Amniotic epithelial cell (primary cell): ENCODE measurements at places on chromosomes 4 and X.

DNA sequence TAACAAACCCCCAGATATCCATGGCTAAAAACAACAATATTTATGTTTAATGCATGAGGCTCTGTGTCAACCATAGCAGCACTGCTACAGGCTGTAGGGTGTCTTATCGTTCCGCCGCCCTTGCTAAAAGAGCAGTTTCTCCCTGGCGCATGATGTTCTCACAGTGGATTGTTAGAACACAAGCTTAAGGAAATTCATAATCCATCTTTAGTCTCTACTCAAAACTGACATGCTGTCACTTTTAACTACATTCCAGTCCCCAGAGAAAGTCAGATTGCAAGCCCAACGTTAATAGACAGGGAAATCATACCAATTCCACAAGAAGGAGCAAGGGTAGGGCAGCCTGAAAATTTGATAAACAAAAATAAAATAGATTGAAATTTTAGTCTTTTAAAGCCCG, 1960.8 kb downstream of the PCDH7 start:
- no peak for DNase-seq

- DNase-seq, result peak; percentile 31
Observed at GRCh38 chr4:167897116-167897515, 195.2 kb upstream of the ANXA10 start.

GRCh38 chr4:86033171-86033570, 326.7 kb downstream of the MAPK10 start:
- DNase-seq, result peak; percentile 84

- no peak for DNase-seq
Observed at GRCh38 chr4:128825226-128825625, 15.7 kb downstream of the JADE1 start.

DNA sequence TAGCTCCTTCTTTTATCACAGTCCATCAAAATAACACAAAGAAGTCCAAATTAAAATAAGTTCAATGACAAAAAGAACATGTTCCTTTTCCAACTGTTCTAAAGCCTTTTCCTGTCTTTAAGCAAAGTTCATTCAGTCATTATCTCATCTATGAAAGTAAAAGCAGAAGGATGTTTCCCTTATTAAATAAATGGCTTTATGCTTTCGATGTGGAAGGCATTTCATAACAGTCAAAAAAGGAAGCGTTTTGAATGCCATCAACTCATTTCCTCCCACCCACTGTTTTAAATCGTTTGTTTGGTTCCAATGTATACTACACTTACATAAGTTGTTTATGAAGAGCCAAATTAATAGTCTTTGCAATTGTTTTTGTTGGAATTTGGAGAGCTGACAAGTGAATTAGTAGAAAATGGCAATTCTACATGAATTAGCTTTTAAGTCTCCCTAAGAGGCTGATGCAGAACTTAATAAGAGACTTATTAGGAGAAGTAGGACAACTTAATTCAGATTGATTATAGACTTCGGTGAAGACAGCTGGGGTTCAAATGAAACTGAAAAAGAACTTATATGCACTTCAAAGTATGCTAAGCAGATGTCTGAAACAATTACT, 392.6 kb upstream of the FTHL17 start:
- DNase-seq, result no peak

DNA sequence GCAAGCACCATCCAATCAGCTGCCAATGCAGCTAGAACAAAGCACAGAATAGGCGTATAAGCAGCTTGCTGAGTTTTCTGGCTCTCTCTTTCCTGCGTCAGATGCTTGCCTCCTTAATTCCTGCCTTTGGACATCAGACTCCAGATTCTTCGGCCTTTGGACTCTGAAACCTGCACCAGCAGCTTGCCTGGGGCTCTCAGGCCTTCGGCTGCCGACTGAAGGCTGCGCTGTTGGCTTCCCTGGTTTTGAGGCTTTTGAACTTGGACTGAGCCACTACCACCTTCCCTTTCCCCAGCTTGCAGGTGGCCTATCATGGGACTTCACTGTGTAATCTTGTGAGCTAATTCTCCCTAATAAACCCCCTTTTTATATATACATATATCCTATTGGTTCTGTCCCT, 6.1 kb downstream of the TMEM192 start:
- DNase-seq, result no peak

GRCh38 chr4:165013691-165014090, 18.1 kb upstream of the TRIM60 start:
- no peak for DNase-seq

- no peak for DNase-seq
Observed at GRCh38 chrX:154022108-154022507, 2.4 kb upstream of the IRAK1 start.

- DNase-seq, result no peak
Observed at GRCh38 chr4:37531151-37531550, 155.0 kb downstream of the RELL1 start.

- DNase-seq, result no peak
Observed at GRCh38 chr4:165514739-165515138, 135.9 kb downstream of the CPE start.

GRCh38 chrX:143726296-143726695, 5.7 kb upstream of the SPANXN2 start:
- no peak for DNase-seq

DNA sequence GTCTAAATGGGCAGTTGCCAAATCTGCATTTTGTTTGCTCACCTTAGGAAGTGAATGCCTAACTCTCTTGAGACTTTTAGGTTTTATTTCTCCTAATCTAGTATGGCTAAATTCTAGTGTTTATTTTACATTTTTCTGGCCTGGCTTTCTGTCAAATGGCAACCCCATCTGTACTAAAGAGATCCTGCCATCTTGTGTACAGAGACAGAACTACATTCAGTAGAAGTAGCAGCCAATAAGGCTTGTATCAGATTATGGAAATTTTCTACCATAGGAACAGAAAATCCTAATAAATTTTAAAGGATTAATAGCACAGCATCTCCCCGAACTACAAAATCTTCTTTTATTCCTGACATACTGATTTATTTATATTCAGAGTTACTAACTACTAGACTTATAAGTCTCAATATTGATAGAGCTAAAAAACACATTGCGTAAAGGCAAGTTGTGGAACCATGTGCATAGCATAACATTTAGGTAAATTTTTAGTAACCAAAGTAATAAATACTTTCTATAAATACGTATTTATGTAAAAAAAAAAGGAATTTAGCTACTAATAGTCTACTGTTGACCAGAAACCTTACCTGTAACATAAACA, 45.5 kb downstream of the TMEM144 start:
- DNase-seq, result peak; percentile 53

DNA sequence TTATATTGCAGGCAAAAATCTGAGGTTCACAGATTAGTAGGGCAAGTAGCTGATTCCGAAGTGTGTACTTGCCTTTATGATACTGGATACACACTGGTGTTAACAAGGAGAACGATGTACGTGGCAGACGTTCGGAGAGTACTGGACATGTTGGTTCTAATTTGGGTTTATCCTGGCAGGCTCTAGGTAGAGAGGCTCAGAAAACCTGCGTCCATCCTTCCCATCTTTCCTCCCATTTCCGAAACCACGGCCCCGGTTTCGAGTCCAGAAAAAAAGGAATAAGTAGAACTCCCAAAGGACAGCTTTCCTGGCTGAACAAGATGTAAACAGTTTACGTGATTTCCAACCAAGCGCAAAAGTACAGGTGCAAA, 351 bp upstream of the SLC30A9 start:
- DNase-seq, result no peak

- DNase-seq, result peak; percentile 34
Observed at GRCh38 chrX:68186552-68187262, 246.6 kb downstream of the OPHN1 start.

GRCh38 chr4:139403462-139403861, 50.5 kb upstream of the RAB33B start:
- DNase-seq, result no peak

DNA sequence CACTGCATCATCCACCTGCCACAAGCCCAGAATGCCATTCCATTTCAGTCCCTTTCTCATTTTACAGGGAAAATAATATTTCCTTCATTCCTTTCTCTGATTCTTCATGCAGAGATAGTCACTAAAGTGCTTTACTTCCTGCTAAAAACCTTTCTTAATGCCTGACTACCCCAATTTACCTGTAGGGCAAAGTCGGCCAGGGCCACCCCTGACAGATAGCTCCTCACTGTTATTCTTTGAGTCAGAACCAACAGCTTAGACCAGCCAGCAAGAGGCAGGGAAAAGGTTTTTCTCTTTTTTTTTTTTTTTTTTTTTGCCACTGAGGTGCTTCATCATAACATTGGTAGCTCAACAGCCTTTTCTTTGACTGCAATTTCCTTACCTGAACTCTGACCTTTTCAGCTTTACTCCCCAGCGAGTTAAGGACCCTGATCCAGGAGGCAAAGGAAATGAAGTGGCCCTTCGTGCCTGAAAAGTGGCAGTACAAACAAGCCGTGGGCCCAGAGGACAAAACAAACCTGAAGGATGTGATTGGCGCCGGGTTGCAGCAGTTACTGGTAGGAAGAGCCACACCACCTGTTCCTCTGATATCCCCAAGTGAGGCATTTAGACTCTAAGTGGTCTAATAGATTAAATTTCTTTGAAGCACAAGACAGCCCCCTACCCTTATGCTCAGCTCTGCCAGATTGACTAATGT, 85.0 kb downstream of the ALPK1 start:
- DNase-seq, result no peak

GRCh38 chr4:11722223-11722622, 293.5 kb upstream of the HS3ST1 start:
- DNase-seq, result no peak

DNA sequence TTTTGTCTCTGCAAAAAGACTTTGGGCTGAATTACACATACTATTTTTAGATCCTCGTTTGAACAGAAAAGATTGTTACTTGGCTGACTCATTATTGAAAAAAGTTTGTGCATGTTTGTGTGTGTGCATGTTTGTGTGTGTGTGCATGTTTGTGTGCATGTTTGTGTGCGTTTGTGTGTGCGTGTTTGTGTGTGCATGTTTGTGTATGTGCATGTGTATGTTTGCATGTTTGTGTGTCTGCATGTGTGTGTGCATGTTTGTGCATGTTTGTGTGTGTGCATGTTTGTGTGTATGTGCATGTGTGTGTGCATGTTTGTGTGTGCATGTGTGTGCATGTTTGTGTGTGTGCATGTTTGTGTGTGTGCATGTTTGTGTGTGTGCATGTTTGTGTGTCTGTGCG, 201.1 kb upstream of the FAT1 start:
- DNase-seq, result no peak

DNA sequence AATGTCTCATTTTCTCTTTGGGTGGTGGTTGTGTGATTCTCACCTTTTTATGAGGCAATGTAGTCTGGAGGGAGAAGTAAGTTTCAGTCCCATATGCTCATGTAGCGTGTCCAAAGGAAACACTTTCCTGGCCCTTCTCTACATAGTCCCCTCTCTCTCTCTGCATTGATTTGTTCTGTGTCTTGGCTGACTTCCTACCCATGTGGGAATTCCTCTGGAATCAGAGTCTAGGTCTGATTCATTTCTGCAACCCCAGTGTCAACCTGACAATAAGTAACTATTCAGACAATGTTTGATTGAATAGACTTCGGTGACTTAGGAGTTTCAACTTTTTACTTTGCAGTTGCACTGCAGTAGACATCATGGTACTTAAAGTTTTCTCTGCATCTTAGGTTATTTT, 2.7 kb upstream of the ALAS2 start:
- no peak for DNase-seq

DNA sequence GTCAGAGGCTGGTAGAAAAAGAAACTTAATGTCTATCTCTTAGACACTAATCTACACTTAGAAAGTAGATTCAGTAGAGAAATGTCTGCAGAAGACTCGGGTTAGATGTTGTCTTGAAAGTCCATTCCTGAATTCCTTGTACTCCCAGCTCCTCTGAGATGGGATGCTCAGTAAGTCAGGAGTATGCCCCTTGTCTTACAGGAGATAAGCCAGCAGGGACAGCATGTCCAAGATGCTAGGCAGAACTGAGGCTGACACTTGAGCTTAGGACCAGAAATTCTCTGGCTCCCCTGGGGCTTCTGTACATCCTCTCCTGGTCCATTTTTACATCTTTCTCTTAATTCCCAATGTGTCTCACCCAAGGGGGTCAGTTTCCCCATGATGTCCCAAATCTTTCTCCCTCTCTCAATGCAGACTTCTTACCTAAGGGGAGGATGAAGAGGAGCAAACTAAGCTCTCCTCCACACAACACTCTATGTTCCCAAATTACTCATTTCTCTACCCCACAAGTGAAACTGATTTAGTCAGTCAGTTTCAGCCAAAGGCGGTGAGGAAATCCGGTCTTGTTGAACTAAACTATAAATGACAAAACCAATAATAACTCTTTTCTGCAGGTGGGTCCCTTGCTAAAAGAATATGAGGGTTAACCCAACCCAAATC, 558.2 kb upstream of the DIPK2B start:
- DNase-seq, result peak; percentile 49

DNA sequence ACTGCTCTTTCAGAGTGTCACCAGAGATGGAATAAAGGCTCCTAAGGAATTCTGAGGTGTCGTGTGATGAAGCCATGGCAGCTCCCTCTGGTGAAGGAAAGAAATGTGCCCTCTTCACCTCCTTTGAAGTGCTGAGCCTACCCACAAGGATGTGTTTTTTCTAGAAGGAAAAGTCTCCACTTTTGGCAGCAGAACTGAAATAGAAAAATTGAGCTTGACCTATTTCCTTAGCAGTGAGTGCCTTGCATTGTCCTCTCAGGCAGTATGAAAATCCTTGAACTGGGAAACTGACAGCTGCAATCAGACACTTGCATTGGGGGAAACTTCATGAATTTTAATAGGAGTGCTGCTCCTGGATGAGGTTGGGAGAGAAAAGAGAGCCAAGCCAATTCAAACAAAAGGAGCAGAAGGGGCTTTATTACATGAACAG, 95.2 kb downstream of the DCLK2 start:
- no peak for DNase-seq

- no peak for DNase-seq
Observed at GRCh38 chr4:1721666-1722550, 587 bp downstream of the TACC3 start.

DNA sequence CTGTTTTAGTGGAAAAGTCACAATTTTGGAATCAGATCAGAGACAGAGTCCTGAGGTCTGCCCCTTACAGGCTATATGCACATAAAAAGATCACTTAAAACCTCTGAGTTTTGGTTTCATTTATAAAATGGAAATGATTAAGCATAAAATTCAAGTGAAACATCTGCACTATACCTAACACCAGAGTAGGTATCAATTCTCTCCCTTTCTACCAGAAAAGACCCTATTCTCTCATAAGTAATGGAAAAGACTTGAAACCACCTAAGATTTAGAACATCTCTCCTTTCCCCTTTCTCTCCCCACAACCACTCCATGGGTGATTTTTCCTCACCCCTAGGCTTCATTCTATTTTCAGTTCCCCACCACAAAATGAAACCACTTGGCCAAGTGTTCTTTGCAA, 907 bp downstream of the LHFPL1 start:
- DNase-seq, result no peak

- peak; percentile 56 for DNase-seq
Observed at GRCh38 chr4:102007959-102008425, 217.5 kb downstream of the BANK1 start.

GRCh38 chr4:139509727-139510410, 46.1 kb downstream of the SETD7 start:
- DNase-seq, result peak; percentile 26

DNA sequence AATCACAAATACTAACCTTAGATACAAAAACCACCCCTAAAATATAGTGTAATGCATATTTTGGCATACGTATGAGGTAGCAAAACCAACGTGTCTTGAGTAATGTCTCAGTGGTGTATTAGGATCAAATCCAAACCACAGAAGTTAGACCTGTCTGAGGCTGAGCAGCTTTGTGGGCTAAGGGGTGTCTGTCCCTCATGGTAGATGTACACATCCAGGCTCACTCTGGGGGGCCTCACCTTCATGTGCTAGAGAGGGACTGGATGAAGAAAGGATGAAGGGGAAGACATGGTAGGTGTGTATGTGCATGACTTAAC, 188.0 kb upstream of the TBC1D9 start:
- peak; percentile 67 for DNase-seq
